Osteoblast (primary cell): ENCODE measurements at places on chromosomes 3 and 15.

GRCh38 chr15:52803467-52804306 lies 13.6 kb upstream of the ONECUT1 start:
- DNase-seq = peak; percentile 58

DNA sequence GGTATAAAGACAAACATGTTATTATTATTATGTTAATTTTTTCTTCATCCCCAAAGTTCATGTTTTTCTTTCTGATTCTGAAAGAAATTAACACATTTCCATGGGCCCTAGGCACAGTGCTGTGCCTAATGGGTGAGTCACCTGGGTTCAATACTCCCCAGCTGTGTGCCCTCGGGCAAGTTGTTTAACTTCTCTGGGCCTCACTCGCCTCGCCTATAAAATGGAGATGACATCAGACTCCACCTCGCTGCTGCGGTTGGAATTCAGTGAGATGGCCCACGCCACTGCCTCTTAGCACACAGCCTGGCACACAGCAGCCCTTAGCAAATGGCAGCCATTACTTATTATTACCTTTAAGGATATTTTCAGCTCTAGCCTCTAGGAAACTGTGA lies 22.6 kb downstream of the DNASE1L3 start:
- DNase-seq = no peak

- DNase-seq = no peak
These were observed 11.8 kb downstream of the PARP15 start for GRCh38 chr3:122589297-122589696.

- peak; percentile 82 for DNase-seq
These were observed 28.1 kb downstream of the HACD3 start for GRCh38 chr15:65558336-65558735.

GRCh38 chr3:149395107-149396089 lies 17.9 kb upstream of the TM4SF1 start:
- DNase-seq = no peak

GRCh38 chr3:152040319-152040718 lies 166.9 kb downstream of the SUCNR1 start:
- no peak for DNase-seq

GRCh38 chr15:61697796-61698195 lies 362.5 kb downstream of the VPS13C start:
- DNase-seq = no peak

DNA sequence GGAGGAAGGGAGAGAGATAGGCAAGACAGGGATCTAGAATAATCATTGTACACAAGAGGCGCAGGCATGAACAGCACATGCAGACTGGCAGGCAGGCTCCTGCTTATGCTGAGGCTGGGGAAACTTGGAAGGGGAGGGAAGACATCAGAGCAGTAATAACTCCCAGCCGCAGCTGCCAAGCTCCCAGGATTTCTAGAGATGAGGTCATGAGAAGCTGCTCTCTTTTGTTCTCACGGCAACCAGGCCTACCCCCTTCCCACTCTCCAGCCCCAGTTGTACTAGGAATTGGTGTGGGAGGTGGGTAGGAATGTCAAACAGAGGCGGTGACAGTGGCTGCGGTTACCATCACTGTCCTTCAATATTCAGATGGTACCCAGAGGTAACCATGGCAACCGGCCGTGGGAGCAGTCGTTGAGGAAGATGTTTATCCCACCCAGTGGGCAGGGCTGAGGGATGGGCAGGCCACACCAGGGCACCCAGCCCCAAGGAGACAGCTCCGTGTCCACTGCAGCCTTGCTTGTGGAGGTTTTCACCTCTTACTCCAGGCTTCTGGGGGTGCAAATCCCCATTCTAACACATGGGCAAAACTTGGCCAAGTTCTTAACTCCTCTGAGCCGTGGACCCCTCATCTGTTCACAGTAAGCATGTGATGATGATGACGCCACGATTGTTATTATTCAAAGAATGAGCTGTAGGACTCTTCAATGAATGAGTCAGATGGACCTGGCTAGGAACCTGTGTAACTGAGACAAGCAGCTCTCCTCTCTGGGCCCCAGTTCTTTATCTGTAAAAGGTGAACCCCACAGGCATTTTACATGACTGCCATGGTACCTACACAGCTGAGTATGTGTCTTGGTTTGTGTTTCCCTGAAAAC lies 360.8 kb upstream of the PROK2 start:
- DNase-seq = no peak

DNA sequence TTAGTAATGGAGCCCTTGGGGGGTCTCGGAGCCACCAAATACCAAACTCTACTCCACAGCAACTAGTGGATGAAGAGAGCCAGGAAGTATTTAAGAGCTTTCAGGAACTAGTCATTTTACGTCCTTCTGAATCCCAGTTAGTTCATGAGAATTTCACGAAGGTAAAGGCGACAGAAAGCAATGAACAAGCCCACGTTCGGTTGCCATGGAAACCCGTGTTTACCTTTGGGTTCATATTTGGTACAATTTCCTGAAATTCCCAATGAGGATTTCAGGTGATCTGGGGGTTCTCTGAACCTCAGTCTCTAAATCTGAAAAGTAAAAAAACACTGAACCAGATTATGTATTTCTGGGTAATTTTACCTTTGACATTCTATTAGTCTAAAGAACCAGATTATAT lies 93.0 kb downstream of the BDH1 start:
- DNase-seq = no peak

DNA sequence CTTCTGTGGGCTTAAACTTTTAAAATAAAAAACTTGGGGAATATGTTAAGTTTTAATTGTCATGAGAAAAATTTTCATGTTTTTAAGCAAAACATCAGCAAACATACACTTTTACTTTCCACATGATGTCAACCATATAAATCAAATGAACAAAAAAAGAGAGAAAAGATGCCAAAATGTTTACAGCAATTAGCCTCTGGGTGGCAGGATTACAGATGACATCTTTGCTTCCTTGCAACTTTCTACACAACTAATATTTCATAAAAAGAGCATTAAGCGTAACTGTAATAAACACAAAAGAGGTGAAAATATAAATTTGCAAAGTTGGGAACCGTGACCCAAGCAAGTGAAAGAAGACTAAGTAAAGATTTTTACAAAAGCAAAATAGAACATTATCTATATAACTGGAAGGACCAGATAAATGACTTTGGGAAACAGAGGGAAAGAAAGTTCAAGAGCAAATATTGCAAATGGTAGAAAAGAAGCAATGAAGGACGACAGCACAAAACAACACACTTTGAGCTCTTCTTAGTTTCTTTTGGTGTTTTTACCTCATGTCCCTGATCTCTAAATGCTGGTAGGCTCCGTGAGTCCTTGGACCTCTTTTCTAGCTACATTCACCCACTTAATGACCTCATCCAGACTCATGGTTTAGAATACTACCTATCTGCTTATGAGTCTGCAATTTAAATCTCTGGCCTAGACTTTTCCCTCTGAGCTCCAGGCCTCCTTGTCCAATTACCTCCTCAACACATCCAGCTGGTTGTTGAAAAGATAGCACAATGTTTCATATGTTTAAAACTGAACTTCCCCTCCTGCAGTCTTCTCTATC lies 9.4 kb downstream of the TP53BP1 start:
- DNase-seq = peak; percentile 5

- DNase-seq = peak; percentile 22
These were observed 51.6 kb downstream of the LIPC start for GRCh38 chr15:58483376-58483775.

DNA sequence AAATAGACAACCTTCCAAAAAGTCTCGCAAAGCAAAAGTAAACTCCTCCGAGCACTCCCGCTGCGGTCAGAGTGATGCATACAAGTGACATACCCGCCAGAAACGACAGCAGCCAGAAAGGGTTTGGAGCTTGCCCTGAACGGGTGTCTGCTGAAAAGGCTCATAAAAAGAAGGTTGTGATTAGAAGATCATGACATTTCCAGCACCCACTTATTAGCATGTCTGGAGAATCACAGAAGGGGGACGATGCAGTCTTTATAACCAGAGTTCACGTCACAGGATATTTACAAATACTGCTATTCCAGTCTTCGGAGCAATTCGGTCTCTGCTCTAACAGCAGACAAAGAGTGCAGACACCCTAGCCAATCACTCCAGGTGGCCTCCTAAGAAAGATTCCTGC lies 59.1 kb upstream of the FRMD4B start:
- no peak for DNase-seq

DNA sequence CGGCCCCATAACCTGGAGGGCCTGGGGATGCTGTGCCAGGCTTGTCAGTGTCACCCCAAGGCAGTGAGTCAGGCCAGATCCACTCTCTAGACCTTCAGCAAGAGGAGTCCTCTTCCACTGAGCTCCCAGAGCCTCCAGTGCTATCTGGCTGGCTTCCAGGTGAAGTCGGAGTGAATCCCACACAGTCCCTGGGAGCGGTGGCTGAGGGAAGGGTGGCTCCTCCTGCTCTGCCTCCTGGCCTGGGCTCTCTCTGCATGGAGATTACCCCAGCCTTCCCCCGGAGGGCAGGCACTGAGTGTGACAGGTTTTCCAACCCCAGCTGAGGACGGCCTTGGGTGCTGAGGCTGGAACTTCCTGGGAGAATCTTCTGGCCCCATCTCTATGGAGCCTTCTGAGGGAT lies 82.7 kb downstream of the EPHB1 start:
- DNase-seq = no peak

- DNase-seq = no peak
These were observed 4.0 kb upstream of the PARP6 start for GRCh38 chr15:72276326-72276700.

- DNase-seq = no peak
These were observed 20.9 kb downstream of the IL12A start for GRCh38 chr3:160009525-160009924.

- DNase-seq = no peak
These were observed 226.6 kb upstream of the HES1 start for GRCh38 chr3:193909387-193909786.

- no peak for DNase-seq
These were observed 151.0 kb downstream of the CPNE4 start for GRCh38 chr3:131883711-131884407.

DNA sequence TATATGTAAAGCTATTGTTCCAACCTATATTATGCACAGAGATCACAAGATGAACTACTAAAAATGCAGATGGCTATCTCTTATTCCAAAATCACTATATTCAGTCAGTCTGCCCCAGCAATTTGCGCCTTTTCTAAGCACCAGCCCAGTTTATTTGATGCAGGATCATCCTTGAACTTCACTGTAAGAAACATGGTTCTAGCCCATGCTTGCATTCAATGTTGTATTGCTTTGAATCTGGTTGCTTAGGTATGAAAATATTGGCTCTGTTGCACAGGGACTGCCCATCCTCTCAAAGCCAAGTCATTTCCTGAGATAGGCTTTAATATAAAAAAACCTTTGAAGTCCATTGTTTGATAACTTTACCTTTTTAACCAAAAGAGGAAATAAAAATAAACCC lies 170.5 kb upstream of the LRIG1 start:
- no peak for DNase-seq

- DNase-seq = no peak
These were observed 2.0 kb downstream of the PDIA5 start for GRCh38 chr3:123068601-123069381.

- DNase-seq = no peak
These were observed 10.2 kb upstream of the HERC1 start for GRCh38 chr15:63843901-63844317.

DNA sequence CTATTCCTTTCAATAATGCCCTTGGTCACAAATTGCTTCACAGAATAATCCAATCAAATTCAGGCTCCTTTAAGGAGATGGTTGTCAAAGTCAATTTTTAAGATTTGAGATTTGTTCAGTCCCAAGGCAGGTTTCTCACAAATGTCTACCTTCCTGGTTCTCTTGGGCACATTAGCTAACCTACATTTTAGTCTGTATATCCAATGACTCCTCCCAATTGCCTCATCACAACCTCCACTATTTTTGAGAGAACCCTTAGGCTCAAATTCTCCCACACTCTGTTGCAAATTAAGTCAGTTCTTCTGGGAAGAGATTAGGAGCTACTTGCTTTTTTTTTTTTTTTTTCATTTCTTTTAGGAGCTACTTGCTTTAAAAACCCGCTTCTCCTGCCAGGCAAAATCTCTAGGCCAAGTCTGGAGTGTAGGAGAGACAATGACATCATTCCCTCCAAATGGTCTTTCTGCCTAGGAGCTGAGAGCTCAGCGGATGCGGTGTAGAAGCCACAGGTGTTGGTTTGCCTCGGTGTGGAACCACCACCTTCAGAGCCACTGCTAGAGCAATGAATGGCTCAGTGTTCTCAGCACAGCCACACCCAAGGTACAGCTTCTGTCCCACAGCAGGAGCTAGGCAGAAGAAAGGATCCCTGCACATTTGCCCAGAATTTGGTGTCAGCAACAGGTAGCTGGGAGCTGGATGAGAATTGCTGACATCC lies 10.0 kb upstream of the INO80 start:
- DNase-seq = peak; percentile 51

DNA sequence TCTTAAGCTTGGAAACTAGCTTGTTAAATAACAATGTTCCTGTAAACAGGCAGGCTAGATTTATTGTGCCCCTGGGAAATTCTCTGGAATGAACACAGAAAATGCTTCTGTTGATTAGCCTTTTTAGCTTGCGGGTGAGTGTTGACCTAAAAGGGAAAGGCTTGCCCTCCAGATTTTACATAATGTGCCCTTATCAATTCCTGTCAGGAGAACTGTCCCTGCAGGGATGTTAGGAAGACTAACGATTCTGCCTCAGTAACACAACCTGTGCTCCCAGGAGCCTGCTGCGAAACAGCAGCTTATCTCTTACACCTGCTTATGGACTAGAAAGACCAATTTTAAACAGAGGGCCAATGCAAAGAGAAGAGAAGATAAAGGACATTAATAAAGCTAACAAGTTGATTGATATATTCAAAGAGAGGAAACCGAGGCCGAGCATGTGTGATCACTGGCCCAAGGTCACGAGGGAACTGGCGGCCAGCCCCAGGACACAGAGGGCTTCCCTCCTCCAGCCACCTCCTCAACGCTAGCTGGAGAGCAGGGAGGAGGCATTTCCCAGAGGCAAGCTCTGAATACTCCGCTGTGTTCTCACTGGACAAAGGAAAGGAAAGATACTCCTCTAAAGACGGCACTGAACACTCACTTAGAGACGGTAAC lies 48.4 kb upstream of the TJP1 start:
- DNase-seq = no peak

GRCh38 chr3:194685065-194685717 lies 492 bp upstream of the FAM43A start:
- peak; percentile 59 for DNase-seq
